ENCODE measurements at places on chromosomes 5 and 9. TPM values are rescaled to one million over a fixed set of nuclear protein-coding genes. Genes with fewer than 3 reads are reported as not detected.

Gene FOXD4L6
- not detected for polyA plus RNA-seq

Gene PIP5KL1
- polyA plus RNA-seq: 2.5 TPM

Gene LCN2
- 2.3 TPM for polyA plus RNA-seq

Gene FOXI1
- not detected for polyA plus RNA-seq

Gene TBC1D9B
- 68.1 TPM for polyA plus RNA-seq

Gene OMD
- polyA plus RNA-seq: not detected

Gene SLC45A2
- not detected for polyA plus RNA-seq

Gene IL9
- not detected for polyA plus RNA-seq

Gene PIGO
- 47.0 TPM for polyA plus RNA-seq

GRCh38 chr9:126378761-126379160, 52.1 kb downstream of the MVB12B start:
- DNase-seq: no peak

GRCh38 chr5:157562111-157562581, 13.4 kb downstream of the ADAM19 start:
- DNase-seq: no peak

GRCh38 chr9:127557998-127558546, 54.0 kb upstream of the STXBP1 start:
- no peak for DNase-seq

DNA sequence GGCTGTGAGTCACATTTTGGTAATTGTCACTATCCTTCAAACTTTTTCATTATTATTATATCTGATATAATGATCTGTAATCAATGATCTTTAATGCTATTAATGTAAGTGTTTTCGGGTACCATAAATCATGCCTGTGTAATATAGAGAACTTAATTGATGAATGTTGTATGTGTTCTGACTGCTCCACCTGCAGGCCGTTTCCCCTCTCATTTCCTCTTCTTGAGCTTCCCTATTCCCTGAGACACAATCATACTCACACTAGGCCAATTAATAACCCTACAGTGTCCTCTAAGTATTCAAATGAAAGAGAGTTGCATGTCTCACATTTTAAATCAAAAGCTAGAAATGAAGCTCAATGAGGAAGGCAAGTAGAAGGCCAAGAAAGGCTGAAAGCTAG, 420.9 kb upstream of the SGCD start:
- no peak for DNase-seq

- no peak for DNase-seq
Observed at GRCh38 chr5:6868171-6868570, 154.9 kb downstream of the TENT4A start.

DNA sequence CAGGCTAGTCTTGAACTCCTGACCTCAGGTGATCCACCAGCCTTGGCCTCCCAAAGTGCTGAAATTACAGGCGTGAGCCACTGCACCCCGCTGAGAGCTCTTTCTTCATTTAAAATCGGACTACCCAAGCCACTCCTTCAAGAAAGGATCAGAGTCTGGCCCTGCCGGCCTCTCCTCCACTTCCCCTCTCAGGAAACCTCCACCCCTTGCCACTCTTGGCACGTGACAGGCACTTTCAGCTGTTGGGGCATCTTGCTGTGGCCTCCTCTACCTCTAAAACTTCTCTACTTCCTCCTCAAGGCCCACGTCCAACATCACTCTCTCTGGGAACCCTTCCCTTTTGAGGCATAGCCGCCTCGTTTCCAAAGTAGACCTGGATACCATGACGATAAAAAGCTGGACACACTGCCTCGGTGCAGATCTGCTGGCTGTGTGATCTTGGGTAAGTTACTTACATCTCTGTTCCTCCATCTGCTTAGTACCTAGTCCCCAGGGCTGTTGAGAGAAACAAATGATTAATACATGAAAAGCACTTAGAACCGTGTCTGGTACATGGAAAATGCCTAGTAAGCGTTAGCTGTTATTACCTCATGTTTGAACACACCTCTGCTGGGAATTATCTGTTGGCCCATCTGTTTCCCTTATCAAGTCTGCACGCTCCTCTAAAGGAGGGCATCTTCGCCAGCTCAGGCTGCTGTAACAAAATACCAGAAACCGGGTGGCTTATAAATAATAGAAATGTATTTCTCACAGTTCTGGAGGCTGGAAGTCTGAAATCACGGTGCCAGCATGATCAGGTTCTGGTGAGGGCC, 55.3 kb downstream of the SMIM23 start:
- DNase-seq: no peak

DNA sequence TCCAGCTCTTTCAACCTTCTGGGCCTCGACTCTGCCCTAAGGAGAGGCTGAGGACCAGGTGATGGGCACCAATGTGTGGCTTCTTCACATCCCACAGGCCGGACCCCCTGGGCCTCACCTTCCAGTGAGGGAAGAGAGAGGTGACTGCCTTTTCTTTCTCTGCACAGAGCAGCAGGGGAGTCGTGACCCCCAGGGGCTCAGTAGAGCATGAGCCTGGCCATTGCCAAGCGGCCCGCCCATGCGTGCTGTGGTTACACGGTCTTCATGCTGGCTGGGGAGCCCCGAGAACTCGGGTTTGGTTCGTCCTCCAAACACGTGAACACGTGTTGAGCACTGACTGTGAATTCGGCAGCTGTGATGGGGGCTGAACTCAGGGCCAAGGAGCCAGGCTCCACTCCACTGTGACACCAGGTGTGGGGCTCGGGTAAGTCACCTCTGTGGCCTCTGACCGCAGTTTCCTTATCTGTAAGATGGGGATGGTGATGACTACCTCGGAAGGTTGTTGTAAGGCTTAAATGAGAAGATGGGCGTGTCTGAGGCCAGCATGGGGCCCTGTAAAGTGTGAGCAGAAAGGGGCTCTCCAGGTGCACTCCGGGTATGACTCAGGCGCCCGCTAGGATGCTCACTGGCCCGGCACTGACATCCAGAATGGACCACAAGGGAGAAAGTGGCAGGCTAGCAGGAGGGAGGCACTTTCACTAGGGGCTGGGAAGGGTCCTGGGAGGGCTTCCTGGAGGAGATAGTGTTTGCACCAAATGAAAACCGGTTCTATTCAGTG, 13.4 kb upstream of the GRHPR start:
- no peak for DNase-seq

GRCh38 chr5:65774346-65774745, 52.3 kb downstream of the NLN start:
- no peak for DNase-seq

- DNase-seq: no peak
Observed at GRCh38 chr5:147036691-147037245, 158.2 kb upstream of the PPP2R2B start.

- DNase-seq: no peak
Observed at GRCh38 chr5:7925961-7926695, 57.2 kb downstream of the MTRR start.

DNA sequence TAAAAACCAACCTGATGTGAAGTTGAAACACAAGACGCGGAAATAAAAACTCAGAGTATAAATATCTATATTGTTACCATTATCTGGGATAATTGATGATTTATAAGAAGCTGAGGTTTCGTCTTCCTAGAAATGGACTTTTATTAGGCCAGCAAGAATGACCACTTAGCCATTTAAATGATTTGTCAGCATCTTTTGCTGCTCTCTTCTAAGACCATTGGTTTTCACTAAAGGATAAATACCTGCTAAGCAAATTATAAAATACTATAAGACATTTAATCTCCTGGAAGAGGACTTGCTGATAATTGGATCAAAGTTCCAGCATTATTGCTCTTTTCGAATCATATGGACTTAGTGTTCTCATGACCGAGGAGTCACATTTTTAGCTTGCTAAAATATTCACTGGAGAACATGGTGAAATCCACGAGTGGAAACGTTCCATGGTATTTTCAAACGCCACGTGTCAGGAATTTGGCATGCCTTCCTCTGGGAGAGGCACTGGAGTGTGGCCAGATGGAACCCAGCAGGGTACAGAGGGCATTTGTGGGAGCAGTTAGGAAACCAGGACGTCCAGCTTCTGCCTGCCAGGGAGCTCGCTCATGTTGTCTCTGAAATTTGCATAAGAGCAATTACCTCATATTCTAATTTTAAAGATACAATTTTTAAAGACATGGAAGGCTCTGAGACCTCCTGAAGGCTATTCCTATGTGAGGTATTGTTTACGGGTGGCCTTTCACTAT, 43.1 kb downstream of the TNFAIP8 start:
- no peak for DNase-seq

DNA sequence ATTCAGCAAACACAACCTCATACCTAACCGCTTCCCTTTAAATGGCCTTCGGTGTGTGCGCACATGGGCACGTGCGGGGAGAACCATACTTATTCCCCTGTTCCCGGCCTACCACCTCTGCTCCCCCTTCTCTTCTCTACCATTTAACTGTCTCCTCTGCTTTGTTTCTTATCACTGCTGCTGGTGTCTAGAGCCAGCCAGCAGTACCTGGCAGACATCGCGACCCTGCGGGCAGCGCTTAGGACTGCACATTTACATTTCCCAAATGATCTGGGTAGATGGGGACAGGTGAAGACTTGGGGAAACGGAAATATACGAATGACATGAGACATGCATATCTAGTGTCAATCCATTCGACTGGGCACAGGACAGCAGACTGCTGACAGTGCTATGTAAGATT, 56.6 kb downstream of the PSMB7 start:
- DNase-seq: no peak

- DNase-seq: no peak
Observed at GRCh38 chr5:60101573-60101972, 208.0 kb upstream of the PDE4D start.

DNA sequence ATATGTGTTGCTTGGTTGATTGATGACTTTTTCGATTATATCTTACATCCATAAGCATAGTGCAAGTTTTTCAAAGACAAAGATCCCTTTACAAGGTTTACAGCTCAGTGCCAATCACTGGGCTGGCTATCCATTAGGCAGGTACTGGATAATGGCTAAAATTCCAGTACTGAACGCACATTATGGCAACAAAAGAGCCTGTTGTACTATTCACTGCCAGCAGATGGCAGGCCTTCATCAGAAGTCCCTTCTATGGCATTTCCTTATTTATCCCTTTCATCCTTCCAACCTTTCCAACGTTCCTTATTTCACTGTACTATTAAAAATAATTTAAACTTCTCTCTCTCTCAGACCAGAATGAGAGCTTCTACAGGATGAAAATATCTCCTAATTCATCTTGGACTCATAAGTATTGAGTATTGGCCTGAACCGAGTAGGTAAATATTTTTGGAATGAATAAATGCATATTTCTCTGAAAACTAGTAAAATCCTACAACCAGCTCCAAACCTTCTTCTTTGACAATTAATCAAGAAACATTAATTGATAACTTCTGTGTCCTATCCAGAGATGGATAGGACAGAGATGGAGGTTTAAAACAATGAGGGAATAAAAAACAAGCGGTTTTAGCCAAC, 6.7 kb upstream of the WNT8A start:
- peak; percentile 73 for DNase-seq

- no peak for DNase-seq
Observed at GRCh38 chr5:124648902-124649467, 97.5 kb downstream of the ZNF608 start.

- DNase-seq: peak; percentile 44
Observed at GRCh38 chr9:133558191-133559126, 24.0 kb downstream of the ADAMTSL2 start.

GRCh38 chr5:128844354-128844923, 120.8 kb upstream of the SLC27A6 start:
- peak; percentile 6 for DNase-seq

DNA sequence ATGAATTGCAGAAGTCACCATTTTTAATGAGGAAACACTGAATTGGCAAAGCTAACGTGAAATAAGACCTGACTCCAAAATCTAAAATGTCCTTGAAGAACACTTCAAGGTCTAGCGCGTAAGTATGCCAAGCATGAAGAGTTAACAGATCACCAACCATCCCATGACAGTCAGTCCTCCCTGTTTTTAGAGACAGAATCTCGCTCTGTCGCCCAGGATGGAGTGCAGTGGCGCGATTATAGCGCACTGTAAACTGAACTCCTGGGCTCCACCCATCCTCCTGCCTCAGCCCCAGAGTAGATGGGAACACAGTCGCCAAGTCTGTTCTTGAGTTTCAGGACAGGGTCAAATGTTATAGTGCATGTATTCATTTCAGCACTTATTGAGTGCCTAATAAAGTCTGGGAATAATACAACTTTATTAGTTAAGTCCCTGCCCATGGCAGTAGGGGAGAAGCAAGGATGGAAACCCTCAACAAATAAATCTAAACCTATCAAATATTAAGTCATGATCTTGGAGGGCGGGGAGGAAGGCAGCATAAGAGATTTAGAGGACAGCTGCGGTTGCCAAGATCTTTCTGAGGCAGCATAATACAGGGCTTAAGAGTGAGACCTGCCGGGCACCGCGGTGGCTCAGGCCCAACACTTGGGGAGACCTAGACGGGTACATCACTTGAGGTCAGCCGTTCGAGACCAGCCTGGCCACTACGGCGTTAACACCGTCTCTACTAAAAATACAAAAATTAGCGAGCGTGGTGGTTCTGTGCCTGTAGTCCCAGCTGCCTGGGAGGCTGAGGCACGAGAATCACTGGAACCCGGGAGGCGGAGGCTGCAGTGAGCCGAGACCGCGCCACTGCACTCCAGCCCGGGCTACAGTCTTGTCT, 1.1 kb downstream of the ATPSCKMT start:
- no peak for DNase-seq

GRCh38 chr9:124041817-124042116, 30.2 kb downstream of the LHX2 start:
- DNase-seq: no peak

DNA sequence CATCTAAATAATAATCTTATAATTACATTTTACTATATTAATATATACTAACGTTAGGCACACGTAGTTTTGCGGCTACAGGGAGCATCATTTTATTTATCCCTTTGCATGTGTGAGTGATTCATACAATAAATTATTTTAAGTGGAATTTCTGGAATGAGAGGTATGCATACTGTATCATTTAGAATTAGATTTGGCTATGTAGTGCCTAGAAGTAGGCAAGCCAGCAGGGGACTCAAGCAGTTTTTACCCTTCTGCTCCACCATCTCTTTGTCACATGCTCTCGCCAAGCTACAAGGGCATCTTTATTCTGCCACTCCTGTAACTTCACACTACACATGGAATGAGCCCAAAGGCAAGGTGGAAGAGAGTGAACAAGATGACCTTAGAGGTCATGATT, 60.8 kb downstream of the MEGF10 start:
- no peak for DNase-seq

GRCh38 chr9:82024908-82025307, 36.3 kb downstream of the SPATA31D1 start:
- DNase-seq: no peak

- no peak for DNase-seq
Observed at GRCh38 chr5:14915291-14915952, 43.8 kb upstream of the ANKH start.

Data from A549 (cell line).